SK-N-SH (cell line): ENCODE measurements at places on chromosomes 2 and 18. TPM values are rescaled to one million over a fixed set of nuclear protein-coding genes. Genes with fewer than 3 reads are reported as not detected.

DNA sequence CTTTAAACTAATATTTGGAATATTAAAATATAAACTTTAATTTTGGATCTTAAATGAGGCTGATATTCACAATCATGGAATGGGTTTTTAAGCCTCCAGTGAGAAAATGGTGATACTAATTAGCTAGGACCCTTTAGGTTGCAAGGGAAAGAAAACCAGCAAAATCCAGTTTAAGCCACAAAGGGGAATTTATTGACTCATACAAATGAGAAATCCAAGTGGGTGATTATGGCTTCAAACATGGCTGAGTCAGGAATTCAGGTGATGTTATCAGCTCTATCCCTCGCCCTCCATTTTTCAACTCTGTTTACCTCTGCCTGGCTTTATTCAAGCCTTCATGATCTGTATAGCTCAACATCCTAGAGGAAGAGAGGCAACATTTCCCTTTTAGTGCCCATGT is 75.3 kb upstream of the DLX2 start:
- no peak for DNase-seq

GRCh38 chr18:60157810-60158209 is 214.8 kb downstream of the MC4R start:
- no peak for DNase-seq

The ZNF521 gene
- polyA plus RNA-seq, result 14.1 and 17.8 TPM in 2 replicates

The UPP2 gene
- polyA plus RNA-seq, result not detected in 2 replicates
